ENCODE measurements at places on chromosomes 2 and 18.

GRCh38 chr2:163210430-163210918 is 371.9 kb upstream of the KCNH7 start:
- DNase-seq = no peak

DNA sequence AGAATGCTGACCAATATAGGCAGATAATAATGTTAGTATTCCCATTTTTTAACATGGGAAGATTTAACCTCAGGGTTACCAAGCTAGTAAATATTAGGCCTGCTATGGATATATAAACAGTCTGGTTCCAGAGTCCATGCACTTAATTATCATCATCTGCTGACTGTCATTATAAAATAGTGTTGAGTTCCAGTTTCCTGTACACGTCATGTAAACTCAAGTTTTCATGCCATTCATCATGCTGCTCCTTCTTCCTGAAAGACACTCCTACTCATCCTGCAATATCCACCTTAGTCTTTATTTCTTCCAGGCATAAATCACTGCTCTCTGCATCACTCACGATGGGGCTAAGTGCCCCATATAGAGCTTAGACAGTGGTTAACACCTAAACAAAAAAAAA is 420.8 kb upstream of the SPHKAP start:
- DNase-seq = no peak

- no peak for DNase-seq
Observed at GRCh38 chr2:223952280-223952968, 4.8 kb upstream of the MRPL44 start.

DNA sequence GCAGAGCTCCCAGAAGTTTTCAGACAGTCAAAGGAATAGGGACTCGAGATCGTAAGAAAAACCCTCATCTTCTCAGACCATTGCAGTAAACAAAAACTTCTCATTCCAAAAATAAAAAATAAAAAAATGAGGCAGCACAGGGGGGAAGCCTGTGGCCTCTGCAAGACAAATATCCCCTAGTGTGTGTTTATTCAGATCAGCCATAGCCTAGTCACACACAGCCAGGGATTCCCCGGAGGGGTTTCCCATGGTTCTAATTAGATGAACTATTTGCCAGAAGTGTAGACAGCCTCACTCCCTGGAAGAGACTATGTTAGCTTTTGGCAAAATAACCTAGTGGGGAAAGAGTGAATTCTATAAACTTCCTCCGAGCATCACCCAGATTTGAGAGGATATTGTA is 122.9 kb upstream of the KLF7 start:
- DNase-seq = no peak

- no peak for DNase-seq
Observed at GRCh38 chr2:2633017-2633416, 301.9 kb upstream of the MYT1L start.

DNA sequence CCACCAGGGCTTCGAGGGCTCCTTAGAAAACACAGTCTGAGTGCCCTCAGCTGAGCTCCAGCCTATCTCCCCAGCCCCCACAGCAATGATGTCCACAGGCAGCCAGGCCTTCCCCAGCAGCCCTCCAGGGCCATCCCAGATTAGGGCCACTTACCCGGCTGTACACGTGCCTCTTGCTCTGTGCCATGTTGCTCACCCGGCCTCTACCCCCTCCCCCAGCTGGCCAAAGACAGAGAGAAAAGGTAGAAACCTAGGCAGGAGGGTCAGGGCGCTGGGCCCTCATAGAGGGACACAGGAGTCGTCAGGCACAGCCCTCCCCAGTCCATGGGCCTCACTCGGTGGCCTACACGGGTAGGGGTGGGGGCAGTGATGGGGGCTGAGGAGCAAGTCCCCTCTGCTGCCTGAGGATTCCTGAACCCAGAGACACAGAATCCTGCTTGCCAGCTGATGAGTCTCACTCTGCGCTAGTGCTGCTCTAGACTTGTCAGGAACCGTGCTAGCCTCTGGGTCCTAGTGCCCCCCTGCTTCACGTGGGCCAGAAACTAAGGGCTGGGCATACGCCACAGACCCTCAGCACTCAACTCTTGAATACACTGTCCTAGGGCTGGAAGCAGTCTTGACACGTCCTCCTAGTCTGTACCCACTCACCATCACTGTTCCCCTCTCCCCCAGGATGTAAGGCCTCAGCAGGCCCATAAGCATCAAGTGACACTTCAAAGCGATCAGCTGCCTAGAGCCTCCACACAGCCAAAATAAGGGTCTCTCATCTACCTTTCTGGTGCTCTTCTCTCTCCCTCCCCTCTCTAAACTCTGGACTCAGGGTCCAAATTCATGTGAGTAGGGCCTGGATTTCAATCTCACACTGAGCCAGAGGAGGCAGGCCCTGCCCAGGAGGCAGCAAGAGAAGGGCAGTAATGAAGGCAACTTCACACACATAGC is at the start of gene DCTN1:
Gene DCTN1 (minus strand): TSS at position 461 of the 939 bp plus-strand sequence. CDS start 274 bp downstream, at position 187.
- DNase-seq = no peak
